NT2/D1 (cell line): ENCODE measurements at places on chromosomes 7 and 10.

DNA sequence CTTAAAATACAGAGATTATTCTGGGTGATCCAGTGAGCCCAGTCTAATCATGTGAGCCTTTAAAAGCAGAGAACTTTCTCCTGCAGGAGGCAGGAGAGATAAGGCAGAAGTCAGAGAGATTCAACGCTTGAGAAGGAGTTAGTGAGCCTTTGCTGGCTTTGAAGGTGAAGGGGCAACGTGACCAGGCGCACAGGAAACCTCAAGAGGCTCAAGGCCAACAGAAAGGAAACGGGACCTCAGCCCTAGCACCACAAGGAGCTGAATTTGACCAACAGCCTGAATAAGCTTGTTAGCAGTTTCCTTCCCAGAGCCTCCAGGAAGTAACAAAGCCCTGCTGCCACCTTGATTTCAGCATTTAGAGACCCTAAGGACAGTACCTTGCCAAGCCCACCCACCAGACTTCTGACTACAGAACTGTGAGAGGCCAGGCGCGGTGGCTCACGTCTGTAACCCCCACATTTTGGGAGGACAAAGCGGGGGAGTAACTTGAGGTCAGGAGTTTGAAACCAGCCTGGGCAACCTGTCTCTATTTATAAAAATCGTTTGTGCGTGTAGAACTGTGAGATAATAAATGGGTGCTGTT, 87.3 kb upstream of the KAT6B start:
- DNase-seq: no peak

DNA sequence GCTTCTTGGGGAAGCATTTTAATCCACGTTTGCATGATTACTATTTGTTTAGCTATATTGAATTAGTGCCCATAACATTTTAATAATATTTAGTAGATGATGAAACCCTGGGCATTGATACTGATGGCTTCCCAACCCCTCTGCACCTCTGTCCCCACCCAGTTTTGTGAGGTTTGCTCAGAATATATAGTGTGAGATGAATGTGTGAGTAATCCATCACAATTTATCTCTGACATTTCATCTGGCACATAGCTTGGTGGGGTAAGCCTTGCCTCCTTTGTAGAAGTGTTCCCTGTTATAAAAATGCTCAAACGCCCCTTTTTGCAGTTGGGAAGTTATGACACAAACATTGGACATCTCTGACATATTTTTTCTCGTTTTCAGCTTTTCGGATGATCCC, 104.2 kb downstream of the WNT2 start:
- DNase-seq: no peak

- no peak for DNase-seq
Observed at GRCh38 chr7:21547501-21547900, 4.7 kb downstream of the DNAH11 start.

- DNase-seq: no peak
Observed at GRCh38 chr10:128173386-128173785, 47.2 kb upstream of the MKI67 start.

GRCh38 chr10:127892743-127893142, at the start of gene CLRN3:
Gene CLRN3, minus strand, starts transcription at chr10:127892941. Its CDS starts 157 bp downstream, at chr10:127892784.
- DNase-seq: no peak

DNA sequence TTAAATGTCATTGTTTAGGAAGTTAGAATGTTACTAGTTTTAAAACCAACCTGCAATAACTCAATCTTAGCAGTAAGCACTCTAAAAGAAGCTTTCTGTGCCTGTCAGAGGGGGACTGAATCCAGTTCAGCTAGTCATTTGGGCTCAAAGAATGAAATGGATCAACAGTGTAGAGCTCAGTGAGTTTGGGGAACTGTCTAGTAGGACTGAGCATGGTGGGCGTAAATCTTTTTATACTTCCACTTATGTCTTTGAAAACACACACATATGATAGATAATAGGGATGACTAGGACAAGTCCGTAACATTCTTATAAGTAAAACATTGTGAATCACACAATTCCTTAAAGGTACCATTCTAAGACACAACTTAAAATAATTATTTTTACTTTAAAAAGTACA, 11.5 kb downstream of the GSAP start:
- DNase-seq: no peak

DNA sequence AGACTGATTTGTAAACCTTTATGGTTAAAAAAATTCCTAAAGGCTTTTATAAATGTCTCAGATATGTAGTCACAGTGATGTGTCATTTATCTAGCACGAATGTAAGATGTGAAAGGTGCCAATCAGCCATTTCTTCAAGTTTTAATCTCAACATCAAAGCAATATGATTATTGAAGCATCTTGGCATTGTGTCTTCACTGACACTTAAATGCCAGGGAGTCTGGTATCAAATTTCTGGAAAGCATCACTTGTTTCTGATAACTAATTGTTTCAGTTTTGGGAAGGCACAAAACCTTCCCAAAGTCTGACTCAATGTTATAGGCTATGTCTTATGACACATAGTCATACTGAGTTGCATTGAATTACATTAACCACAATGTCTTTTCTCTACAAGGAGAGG, 492.0 kb upstream of the CNTNAP2 start:
- DNase-seq: no peak

DNA sequence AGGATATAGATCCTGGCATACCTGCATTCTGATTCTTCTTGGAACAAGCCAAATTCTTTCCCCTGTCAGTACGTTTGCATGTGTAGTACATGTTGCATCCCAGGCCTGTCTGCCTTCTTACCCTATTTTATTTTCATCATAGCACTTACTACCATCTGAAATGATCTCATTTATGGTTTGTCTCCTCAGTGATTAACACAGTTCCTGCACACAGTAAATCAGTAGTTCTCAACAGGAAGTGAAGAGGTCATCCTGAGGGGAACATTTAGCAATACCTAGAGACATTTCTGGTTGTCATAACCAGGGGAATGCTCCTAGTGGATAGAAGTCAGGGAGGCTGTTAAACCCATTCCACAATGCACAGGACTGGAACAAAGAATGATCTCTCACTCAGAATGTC, 38.2 kb upstream of the SLC26A4 start:
- no peak for DNase-seq

- no peak for DNase-seq
Observed at GRCh38 chr10:59536167-59537014, 173.3 kb downstream of the SLC16A9 start.

- DNase-seq: no peak
Observed at GRCh38 chr10:121608469-121609190, 10.4 kb upstream of the FGFR2 start.

- DNase-seq: no peak
Observed at GRCh38 chr10:11798845-11799735, 24.1 kb upstream of the PROSER2 start.

DNA sequence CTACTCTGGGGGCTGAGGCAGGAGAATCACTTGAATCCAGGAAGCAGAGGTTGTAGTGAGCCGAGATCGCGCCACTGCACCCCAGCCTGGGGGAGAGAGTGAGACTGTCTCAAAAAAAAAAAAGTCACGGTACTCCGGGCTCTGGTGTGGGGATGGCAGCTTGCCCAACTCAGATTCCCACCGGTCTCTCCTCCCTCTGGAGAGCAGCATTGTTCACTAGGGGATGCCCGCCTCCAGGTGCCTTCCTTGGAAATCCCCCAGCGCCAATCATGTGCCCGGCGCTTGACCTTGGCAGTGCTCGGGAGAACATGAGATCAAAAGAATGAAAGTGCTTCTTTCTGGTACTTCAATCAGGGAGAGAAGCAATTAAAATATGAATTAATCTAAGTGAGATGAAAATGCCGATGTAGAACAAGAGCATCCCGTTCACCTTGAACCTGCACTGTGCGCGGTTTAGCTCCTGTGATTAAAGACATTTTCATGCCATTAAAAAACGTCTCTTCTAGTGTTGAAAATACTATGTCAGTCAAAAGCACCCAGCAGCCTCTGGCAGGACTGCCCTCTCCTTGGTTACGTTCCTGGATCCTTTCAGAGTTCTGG, 1127.3 kb upstream of the AUTS2 start:
- no peak for DNase-seq

GRCh38 chr10:97580421-97581367, 3.5 kb upstream of the HOGA1 start:
- DNase-seq: no peak

DNA sequence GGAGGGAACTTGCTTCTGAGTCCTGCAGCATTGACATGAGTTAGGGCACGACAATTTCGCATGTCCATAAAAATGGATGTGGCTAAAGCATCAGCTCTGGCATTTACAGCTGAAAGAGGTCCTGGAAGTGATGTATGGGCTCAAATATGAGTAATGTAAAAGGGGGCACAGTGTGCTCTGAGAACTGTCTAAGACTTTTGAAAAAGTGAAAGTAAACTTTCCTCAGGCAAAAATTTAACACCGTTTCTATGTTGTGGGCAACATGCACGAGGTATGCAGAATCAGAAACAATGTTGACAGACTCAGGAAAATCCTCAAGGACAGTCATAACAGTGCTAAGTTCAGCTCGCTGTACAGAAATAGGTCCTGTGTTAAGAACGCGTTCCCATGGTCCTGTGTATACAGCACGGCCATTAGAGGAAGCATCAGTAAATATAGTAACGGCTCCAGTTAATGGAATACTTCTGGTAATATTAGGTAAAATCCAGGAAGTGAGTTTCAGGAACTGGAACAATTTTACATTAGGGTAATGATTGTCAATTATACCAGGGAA, 37.9 kb upstream of the AKR1C2 start:
- no peak for DNase-seq

DNA sequence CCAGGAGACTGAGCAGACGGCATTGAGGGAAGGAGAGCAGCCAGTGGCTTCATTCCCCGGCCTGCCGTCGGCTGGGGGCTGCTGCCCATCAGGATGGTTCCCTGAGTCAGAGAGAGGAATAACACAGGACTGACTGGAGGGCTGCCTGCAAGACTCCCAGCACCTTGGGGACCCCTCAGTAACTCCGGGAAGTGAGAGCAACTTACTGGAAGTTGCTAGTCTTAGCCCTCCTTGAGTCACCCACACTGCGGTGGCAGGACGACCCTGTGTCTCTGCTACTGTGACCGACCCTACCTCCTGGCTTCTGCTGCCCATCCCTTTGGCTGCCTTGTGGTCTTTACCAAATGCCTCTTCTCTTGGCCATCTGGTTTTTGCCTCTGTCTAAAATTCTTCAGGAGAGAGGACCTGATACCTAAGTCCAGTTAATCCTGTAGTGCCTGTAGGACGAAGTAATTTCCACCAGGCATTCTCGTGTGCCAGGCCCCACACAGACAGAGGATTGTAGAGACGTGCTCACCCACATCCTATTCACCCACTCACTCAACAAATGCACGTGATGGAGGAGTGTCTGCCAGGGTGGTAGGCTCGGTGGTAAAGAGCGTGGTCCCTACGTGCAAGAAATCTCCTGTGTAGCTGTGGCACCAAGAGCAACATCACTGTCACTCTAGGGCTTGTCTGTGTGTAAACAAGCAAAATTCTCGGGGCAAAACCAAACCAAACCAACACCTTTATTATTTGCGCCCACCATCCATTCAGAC, 156.5 kb downstream of the PRKCQ start:
- no peak for DNase-seq

DNA sequence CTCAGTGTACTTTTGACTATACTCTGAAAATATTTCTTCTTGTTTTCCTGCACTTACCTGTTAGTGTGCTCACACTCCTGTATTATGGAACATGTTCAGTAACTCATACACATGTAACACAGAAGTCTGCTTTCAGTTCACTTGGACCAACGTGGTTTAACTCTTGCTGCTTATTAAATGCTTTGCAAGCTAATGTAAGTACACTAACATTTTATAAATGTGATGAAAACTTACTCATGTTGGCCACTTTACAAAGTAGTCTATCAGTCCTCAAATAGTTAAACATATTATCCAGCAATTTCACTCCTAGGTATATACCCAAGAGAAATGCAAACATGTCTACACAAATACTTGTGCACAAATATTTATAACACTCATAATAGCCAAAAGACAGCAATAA, 98.4 kb downstream of the UBE2H start:
- DNase-seq: no peak

- DNase-seq: no peak
Observed at GRCh38 chr10:124733571-124734245, 10.5 kb downstream of the FAM53B start.

DNA sequence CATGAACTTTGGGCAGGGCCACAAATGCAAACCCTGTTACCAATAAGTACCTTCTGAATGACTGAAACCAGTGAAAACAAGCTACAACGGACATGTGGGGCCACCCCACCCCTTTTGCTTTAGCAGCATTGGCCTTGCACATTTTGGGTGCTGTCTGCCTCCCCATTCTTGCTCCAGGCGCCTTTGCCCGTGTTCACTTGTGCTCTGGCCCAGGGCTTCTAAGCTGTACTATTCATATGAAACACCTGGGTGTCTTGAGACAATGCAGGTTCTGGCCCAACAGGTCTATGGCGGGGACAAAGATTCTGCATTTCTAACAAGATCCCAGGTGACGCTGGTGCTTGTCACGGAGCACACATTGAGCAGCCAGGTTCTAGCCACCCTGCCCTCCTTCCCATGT, 96.5 kb upstream of the SDK1 start:
- no peak for DNase-seq

DNA sequence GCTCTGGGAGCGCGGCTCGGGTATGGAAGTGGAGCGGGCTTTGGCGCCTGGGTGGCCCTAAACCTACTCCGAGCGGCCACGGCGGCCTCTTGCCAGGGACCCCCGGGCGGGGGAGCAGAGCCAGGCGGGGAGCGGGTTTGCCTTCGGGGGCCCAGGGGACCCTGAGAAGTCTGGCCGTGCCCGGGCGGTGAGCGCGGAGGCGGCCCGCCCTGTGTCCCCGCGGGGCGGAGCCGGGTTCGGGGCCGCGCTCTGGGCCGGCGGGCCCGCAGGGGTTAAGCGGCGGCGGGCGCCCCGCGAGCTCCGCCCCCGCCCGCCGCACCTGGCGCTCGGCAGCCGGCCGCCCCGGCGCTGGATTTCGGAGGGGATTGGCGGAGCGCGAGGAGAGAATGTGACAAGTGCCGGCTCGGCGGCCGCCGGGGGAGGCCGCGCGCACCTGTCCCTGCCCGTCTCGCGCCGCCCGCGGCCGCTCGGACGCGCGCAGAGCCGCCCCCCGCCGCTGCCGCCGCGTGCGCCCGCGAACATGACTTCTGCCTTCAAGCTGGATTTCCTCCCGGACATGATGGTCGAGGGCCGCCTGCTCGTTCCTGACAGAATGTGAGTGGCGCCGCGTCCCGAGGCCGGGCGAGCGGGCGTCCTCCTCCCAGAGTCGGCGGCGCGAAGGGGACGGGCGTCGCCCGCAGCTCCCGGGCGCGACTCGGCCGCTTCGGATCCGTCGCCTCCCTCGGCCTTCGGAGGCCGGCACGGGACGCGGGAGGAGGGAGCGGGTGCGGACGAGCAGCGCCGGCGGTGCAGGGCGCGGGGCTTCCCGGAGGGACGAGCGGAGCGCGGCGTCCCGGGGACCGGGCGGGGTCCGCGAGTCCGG, at the start of gene CELF2:
TSS of gene CELF2 (plus strand) at position 303 of the 862 bp plus-strand sequence. CDS start at position 521, 218 bp downstream.
- peak; percentile 38 for DNase-seq

DNA sequence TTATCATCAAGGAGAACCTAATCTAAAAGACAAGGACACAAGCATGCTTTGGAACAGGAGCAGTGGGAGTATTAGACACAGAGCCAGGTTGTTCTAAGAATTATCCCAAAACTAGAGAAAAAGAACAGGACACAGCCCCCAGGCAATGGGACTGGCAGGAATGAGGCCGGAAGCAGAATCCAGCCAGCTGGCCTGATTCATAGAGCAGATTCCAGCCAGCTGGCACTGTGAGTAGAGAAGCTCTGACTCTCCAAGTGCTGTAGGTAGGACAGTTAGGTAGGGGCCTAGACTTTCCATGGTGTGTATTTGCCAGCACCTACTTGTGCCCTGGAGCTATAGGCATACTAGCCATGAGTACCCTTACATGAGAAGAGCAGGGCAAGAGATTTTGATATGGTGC, 13.3 kb upstream of the RAB18 start:
- no peak for DNase-seq

- DNase-seq: no peak
Observed at GRCh38 chr7:112575864-112576263, 95.1 kb downstream of the LSMEM1 start.
